ENCODE measurements at places on chromosomes 16 and 17. TPM values are rescaled to one million over a fixed set of nuclear protein-coding genes. Genes with fewer than 3 reads are reported as not detected.
A peak's percentile ranks its signal among the peaks of the same experiment; 100 is the strongest.

GRCh38 chr16:18853694-18854093 lies 52.3 kb upstream of the ARL6IP1 start:
- no peak for DNase-seq

- no peak for DNase-seq
These were observed 32.2 kb upstream of the IL21R start for GRCh38 chr16:27369806-27370205.

DNA sequence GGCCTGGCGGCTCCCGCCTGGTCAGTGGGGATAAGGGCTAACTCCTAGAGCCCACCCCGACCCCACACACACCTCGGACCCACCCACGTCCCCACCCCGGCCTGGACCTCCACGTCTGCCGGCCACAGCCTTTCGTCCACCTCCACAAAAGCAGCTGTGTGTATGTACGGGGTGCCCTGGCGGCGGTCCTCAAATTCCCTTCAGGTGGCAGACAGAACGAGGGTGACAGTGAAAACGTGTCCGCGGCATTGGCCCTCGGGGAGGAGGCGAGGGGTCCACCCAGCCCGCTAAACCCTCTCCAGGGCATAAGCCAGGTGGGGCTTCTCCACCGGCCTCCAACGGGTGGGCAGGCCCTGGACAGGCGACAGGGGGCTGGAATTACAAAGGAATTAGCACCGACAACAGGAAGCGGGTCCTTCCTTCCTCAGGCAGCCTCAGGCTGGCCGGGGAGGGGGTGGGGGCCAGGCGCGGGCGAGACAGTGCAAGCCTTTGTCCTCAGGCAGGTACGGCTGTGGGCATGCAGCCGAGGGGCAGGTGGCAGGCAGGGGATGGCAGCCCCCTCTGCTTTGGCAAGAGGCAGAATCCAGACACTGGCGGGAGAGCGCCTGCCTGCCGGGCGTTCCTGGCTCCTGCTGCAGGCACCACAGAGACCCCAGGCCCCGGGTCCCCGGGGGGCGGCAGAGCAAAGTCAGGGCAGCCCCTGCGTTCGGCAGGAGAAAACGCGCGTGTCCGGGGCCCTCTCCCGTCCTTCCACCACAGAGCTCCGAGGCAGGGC lies 12.3 kb upstream of the PITPNA start:
- DNase-seq: no peak

DNA sequence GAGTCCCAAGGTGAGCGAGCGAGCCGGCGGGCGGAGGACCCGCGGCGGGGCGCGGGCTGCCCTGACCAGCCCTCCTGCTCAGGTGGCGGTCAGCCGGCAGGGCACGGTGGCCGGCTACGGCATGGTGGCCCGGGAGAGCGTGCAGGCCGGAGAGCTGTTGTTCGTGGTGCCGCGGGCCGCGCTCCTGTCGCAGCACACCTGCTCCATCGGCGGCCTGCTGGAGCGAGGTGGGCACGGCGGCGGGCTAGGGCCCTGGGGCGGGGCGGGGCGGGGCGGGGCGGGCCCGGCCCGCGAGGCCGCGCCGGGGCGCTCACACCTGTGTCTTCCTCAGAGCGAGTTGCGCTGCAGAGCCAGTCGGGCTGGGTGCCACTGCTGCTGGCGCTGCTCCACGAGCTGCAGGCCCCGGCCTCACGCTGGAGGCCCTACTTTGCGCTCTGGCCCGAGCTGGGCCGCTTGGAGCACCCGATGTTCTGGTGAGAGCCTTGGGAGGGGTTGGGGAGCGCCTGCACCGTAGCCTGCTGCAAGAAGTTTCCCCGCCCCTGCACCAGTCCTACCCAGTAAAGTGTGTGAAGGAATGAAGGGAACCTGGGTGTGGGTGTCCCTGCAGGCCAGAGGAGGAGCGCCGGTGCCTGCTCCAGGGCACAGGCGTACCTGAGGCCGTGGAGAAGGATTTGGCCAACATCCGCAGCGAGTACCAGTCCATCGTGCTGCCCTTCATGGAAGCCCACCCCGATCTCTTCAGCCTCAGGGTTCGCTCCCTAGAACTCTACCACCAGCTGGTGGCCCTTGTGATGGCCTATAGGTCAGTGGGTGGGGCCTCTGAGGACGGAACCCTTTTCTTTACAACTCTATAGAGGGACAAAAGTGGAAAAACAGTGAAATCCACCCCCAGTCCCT lies 802 bp downstream of the SETD6 start:
- peak; percentile 29 for DNase-seq

DNA sequence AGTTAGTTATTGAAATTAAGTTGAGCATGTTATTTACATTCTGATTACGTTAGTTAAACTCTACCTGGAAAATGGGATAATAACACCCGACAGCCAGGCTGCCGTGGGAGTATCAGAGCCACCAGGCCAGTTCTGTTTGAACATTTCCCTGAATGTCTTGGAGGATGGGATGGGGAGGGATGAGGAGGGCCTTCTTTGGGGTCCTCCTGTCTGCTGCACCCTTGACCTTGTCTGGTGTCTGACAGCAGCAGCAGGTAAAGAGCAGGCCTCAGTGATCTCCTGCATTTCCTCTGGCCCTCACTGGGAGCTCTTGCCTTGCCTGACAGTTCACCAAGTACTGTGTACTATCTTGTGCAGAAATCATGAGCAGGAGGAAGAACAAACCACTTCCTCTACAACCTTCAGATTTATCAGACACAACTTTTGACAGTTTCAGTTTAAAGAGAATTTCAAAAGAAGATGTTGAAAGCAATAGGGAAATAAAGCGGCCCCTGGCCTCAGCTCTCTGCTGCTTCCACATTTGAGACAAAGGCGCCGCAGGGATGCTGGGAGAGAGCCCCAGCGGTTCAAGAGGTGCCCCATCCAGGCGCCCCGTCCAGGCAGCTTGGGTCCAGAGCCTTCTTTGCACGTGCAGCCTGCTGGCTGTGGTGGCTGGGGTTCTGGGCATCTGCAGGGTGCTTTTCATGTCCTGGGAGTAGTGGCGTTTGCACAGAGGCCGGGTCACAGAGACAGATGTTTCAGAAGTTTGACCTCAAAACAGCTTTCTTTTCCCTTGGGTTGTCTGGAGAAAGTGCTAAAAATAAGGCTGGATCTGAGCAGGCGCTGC lies 25.3 kb downstream of the CMIP start:
- DNase-seq: no peak

DNA sequence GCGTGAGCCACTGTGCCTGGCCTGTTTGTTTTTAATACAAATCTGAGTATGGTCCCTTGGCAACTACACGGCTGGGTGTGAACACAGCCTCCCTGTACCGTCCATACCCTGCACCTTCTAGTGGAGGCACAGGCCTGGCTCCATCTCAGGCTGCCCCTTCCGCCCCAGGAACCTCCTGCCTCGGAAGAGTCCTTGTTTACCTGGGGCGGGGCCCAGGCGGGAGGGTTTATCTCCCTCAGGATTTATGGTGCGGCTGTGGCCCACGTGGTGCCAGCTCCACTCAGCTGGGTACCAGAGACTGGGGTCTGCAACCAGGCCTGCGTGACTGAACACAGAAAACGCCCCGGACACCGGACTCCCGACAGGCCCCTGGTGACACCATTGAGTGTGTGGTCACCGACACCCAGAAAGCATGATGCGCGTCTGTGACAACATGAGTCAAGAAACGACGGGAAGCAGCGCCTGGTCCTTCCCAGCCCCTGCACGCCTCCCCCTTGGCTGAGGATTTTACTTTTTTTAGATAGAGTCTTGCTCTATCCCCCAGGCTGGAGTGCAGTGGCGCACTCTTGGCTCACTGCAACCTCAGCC lies 19.0 kb downstream of the UNKL start:
- no peak for DNase-seq

- no peak for DNase-seq
These were observed 24.9 kb downstream of the SAP30BP start for GRCh38 chr17:75691801-75692626.

GRCh38 chr16:79082970-79083369 lies 517.6 kb downstream of the MAF start:
- DNase-seq: no peak

DNA sequence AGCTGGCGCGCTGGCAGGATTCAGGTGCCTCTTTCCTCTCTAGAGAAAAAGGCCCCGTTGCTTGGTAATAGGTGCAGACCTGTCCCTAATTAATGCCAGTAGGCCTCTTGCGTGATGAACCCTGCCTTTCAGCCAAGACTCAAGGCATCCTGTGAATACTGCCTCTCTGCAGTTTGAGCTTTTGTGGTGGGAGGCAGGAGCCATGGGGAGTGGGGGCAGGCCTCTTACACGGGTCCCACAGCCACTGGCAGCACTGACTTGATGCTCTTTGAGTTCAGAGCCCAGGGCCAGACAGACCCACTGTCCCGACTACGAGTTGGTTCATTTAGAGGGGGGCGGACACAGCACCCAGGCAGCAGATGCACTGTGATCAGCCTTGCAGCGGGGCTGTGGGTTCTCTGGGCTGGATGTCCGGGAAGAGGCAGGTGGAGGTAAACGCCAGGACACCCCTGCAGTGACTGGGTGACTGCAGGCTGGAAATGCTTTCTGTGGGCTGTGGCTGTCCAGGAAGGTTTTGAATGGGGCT lies 237.0 kb downstream of the SEC14L1 start:
- DNase-seq: no peak

- no peak for DNase-seq
These were observed 30.9 kb upstream of the ITGAX start for GRCh38 chr16:31323959-31324629.

GRCh38 chr16:75218256-75219076 lies at the start of gene CTRB1:
Gene CTRB1 (plus strand): TSS chr16:75218988. CDS start chr16:75219008, 20 bp downstream.
- no peak for DNase-seq

DNA sequence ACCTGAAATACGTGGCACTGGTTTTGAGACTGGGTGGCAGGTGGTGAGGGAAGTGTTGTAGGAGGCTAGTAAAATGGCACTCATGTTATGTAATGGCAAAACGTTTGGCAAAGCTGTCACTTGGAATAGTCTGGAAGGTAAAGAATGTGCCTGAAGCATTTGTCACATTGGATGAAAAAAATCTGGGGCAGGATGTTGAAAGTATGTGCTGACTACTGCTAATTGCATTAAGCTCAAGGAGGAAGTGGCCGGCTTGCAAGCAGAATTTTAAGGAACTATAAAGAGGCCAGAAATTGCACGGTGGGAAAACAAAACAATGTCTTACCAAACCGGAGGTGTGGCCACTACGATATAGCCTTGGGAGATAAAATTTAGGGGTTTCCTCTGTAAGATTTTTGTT lies 26.6 kb upstream of the NLRP1 start:
- DNase-seq: no peak

DNA sequence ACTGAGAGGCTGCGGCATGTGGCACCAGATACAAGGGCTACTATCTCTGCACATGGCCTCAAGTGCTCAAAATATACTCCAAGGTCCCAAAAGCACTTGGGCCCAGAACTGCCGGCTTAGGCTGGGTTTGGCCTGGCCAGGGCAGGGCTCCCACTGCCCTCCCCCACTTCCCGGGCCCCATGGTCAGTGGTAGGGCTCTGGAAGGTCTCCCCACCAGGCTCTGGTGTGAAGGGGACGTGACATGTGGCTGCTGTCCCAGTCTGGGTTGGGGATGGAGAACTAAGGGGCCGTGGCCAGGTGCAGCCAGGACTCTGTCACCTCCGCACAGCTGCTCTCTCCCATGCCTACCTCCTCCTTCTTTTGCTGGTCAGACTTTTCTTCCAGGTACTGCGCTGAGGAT lies 5.7 kb upstream of the PAM16 start:
- no peak for DNase-seq

GRCh38 chr16:84899414-84899813 lies 79.6 kb downstream of the CRISPLD2 start:
- DNase-seq: no peak

DNA sequence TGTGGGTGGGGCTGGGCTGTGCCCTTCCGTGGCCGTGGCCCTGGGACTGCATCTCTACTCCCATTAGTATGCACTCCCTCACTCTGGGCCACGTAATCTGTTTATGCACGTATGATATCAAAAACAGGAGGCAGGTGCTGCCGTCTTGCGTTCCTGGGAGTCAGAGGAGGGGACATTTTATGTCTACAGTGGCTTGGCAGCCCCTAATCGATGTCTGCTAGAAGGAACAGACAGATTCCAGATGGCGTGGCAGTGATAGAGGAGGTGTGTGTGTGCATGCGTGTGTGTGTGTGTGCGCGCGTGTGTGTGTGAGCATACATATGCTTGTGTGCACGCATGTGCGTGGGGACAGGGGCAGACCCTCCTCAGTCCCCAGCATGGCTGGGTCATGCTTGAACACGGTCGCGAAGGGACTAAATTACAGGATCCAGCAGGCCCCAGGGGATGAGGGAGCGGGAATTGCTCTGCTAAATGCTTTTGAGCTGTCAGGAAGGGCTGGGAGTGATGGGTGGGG lies 44.7 kb downstream of the SREBF1 start:
- no peak for DNase-seq

Gene TGFB1I1
- total RNA-seq: 33.2 TPM

Gene CACNG5
- total RNA-seq: not detected

Gene CDH5
- total RNA-seq: 80.0 TPM

Gene PERCC1
- total RNA-seq: not detected

Gene KRTAP4-5
- total RNA-seq: not detected

Gene TIMP2
- 161 TPM for total RNA-seq

Gene HOXB7
- total RNA-seq: 0.44 TPM

Gene PAM16
- 64.3 TPM for total RNA-seq

Gene KARS1
- 96.0 TPM for total RNA-seq
